Fibroblast of lung (primary cell): ENCODE measurements at places on chromosomes 13 and 19.
A peak's percentile ranks its signal among the peaks of the same experiment; 100 is the strongest.

- no peak for DNase-seq
Measured at GRCh38 chr13:94210816-94211215, 268.7 kb downstream of the DCT start.

DNA sequence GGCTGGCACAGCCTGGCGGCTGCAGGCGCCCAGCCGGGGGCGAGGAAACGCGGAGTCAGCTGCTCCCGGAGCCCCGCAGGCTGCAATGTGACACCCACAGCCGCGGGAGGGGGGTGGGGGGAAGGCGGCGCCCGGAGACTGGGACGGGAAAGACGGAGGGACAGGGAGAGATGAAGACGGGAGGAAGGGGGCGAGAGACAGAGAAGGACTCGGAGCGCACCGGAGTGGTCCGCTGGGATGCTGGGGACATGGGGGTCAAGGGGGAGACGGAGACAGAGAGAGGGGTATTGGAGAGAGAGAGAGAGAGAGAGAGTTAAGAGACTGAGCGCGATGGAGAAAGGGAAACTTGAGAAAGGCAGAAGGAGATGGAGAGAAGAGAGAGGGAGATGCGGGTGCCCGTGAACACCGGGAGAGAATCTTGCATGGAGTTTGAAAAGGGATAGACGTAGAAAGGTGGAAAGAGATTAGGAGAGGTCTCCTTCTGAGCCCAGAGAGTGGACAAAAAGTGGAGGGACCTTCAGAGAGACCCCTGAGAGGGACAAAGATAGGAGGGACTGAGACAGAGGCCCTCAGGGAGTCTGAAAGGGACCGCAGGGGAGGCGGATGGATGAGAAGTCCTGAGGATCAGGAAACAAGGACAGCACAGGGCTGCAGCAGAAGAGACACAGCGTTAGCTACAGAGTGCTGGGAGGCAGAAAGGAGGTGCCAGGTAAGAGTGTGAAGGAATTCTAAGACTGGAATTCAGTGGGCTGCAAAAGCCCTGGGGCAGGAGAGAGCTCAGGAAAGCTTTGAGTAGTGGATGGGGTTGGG lies 1.0 kb downstream of the SCN1B start:
- DNase-seq = peak; percentile 28

GRCh38 chr13:47826471-47826870 lies 174.6 kb downstream of the SUCLA2 start:
- peak; percentile 17 for DNase-seq

DNA sequence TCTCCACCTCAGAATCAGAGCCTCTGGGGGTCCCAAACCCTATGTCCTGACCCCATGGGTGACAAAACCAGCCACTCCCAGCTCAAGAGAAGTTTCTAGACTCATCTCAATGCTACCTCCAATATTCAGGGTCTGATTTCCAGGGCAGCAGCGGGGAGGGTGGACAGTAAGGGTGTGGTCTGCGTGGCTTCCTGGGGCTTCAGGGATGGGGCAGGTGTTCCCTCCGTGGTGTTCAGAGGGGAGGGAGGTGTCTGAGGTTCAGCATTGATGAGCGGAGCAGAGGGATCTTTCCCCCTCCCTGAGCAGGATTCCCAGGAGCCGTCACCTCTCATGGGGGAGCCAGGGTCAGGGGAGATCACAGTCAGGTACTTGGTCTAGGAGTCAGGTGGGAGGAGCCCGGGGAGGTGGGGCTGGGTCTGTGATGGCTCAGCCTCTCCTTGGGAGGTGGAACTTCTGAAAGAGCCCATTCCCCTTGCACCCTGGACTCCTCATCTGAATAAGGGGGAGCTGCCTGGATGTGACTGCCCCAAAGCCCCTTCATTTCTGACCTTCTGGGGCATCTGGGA lies 2.9 kb downstream of the LILRA2 start:
- no peak for DNase-seq

- no peak for DNase-seq
Measured at GRCh38 chr19:10074153-10074552, 12.0 kb upstream of the SHFL start.

DNA sequence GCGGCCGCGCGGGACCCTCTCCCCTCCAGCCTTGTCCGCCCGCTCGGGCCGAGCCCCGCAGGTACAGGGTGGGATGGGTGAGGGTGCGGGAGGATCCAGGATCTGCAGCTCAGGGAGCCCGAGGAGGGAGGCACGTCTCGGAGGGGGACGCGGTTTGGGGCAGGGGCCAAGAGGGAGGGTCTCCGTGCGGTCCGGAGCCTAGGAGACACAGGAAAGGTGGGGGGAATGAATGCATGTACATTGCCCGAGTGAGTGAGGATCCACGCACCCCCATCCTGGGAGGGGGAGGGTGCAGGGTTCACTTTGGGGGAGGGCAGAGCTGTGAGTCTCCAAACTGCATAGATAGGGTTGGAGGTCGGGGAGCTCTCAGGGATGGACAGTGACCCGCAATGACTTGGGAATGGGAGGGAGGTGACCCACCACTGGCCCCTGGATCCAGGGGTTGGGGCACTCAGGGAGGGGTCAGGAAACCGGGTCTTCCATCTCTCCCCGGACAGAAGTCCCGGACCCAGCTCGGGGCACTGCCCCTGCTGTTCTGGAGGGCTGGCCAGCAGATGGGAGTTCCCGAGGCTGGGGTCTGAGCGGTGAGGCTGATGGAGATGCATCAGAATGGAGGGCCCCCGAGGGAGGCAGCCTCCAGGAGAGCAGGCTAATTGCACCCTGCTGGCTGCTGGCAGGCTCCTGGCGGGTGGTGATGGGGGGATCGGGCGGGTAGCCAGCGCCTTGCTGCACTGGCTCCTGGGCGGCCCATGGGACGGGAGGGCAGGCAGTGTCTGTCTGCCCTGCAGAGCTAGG lies 547 bp downstream of the KCNN1 start:
- DNase-seq = no peak

DNA sequence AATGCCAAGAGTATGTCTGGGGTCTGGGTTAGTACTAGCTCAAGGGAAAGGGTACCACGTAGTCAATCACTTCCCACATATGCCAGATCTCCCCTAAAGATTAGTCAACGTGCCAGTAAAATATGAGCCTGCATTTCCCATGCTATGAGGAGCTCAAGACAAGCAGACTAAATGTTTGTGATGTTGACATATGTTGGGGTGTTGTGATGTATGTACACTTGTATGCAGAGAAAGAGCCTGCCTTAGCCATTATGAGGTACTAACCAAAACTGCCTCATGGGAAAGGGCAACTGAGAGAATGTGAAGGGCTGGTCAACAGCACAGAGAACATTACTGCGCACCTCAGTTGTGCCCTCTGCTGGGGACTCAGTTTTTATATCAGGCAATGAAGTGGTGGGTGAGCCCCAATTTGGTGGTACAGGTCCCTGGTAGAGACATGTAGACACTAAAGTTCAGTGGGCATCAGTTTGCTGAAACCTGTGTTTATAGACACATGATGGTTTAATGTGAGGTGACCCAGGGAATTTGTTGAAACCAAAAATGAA lies 287.0 kb downstream of the DCT start:
- no peak for DNase-seq

DNA sequence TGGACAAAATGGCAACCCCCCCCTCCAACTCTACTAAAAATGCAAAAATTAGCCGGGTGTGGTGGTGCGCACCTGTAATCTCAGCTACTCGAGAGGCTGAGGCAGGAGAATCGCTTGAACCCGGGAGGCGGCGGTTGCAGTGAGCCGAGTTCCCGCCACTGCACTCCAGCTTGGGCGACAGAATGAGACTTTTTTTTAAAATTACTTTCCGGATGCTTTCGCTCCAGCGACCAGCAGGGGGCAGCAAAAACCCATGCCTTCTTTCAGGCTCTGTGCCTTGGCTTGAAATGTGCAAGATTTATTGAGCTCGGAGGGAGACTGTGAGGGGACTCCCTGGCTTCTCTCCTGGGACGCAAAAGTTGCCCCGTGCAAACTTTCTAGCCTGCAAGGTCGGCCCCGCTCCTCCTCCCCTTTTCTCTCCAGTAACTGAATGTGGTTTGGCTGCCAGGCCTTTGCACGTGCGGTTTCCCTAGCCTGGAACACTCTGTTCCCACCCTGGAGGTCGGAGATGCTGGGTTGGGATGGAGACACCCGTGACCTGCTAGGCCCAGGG lies 61.4 kb upstream of the NFIC start:
- peak; percentile 81 for DNase-seq

GRCh38 chr19:57263244-57263741 lies 17.0 kb upstream of the ZNF460 start:
- no peak for DNase-seq

DNA sequence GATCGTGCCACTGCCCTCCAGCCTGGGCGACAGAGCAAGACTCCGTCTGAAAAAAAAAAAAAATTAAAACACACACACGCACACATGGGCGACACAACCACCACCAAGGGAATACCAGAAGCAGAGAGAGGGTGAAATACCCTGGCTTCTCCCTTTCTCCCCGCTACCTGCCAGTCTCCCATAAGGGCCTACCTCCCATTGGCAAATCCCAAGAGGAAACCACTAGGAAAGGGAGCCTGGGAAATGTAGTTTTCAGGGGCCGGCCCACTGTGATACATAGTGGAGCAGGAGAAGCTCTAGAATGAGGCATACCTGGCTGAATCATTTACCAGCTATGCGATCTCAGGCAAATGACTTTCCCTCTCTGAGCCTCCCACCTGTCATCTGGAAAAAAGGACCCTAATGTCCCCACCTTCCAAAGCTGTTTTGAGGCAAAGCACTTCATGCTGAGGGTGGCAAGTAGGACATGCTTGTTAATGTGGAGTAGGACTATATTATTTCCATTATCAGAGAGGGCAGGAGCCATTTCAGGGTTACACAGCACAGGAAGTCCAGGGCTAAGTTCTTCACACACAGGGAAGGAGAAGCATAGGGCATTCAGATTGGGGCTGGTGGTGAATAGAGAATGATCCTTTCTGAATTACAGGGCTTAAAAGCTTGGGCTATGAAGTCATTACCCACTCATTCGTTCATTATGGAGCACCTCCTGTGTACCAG lies 14.3 kb upstream of the HNRNPUL1 start:
- DNase-seq = no peak

DNA sequence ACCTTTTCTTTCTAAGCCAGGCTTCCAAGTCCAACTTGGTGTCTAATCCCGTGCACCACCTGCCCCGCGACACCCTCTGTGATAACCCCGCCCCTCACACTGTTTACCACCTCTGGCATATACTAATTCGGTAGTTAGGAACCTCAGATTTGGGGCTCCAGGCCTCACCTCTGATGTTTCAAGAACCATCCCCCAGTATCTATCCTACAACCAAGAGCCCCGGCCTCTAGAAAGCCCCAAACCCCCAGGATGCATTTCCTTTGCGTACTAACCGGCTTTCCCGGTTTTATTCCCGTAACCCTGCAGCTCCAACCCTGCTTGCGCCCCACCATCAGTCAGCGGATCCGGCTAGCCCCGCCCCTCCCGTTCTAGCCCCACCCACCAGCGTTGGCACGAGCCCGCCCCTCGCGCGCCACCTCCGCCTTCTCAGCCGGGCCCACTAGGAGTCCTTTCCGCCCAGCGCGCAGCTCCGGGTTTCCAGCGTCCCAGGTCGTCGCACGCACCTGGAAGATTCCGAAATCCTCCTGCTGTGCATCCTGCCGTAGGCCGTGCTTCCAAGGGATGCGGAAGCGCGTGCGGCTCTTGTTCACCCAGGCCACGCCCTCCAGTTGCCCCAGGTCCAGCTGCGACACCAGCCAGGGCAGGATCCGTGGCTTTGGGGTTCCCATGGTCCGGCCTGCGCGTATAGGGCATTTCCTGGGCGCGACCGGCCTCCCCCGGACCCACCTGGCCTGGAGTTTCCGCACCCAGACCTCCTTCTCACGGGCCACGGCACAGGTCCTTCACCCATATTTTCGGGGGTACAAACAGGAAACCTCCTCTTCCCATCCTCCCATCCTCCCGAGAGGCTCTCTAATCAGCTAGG lies 1.3 kb downstream of the IRF3 start:
- peak; percentile 68 for DNase-seq

GRCh38 chr13:99075268-99076191 lies 97.7 kb upstream of the DOCK9 start:
- no peak for DNase-seq

DNA sequence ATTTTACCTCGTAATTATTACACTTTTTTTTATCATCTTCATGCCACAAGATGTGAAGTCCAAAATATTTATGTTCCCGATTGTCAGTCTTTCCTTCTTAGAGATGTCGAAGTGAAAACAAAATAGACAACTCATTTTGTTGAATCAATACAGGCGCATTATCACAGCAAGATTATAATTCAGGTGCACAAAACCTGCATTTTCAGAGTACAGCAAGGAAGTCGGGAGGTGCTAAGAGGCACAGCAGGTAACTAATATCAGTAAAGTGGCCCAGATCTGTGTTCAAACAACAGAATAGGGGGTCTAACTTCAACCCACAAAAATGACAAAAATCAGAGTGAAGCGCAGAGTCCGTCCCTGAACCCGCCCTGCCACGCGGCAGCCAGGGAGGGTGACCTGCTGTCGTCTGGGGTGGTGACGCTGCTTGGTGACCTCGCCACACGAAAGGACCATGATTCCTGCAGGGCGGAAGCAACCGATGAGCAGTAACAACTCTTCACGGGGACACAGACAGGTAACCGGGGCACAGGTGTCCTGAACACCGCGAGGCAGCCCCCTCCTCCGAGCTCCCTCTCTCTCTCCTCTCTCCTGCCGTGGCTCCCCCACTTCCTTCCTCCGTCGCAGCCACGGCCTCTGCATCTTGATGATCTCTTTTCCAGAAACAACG lies 50.9 kb upstream of the SPACA7 start:
- DNase-seq = no peak

- DNase-seq = peak; percentile 70
Measured at GRCh38 chr19:958967-959855, 24.9 kb upstream of the WDR18 start.

- no peak for DNase-seq
Measured at GRCh38 chr13:98232456-98232855, 55.4 kb upstream of the RNF113B start.

- DNase-seq = no peak
Measured at GRCh38 chr13:56187331-56187730, 953.4 kb upstream of the PRR20A start.

GRCh38 chr19:41297628-41298347 lies 12.2 kb upstream of the CCDC97 start:
- DNase-seq = no peak

DNA sequence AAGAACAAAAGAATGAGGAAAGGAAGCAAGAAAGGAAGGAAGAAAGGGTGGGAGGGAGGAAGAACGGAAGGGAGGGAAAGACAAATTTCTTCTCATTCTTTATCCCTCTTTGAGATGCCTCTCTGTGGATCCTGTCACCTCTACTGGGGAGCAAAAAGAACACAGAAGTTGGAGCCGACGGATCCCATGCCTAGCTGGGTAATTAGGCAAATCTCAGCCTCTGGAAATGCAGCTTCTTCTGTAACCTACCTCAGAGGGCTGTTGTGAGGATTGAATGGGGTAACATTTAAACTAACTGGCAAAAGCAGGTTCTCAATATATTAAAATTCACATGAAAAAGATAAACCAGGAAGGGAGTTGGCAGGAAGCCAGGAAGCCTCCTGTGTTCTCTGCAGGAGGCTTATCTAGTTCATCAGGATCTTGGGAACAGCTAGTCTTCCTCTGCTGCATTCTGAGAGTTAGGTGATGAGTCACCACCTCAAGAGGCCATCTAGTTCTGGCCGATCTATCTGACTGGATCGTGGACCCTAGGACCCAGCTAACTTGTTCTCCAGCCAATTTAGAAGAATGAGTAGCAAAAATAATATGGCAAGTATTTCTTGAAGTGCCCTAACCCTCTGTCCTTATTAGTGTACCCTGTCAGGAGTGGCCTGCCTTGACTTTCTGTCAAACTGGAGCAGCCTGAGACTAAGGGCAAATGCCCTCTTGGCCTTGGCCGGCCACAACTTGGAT lies 15.2 kb upstream of the CPB2 start:
- peak; percentile 31 for DNase-seq
